ENCODE measurements at places on chromosomes 3 and 15. TPM values are rescaled to one million over a fixed set of nuclear protein-coding genes. Genes with fewer than 3 reads are reported as not detected.
A peak's percentile ranks its signal among the peaks of the same experiment; 100 is the strongest.

Gene ZNF774
- 11.7 TPM for total RNA-seq

Gene PPP1R14D
- total RNA-seq: 42.9 TPM

Gene CX3CR1
- total RNA-seq: not detected

Gene CHRNA5
- total RNA-seq: 1.2 TPM

Gene KNG1
- total RNA-seq: 0.57 TPM

Gene GOLGA8N
- total RNA-seq: 20.8 TPM

Gene ABI3BP
- total RNA-seq: 25.6 TPM

Gene TMEM207
- total RNA-seq: not detected

- H3K27me3 ChIP-seq: no peaks in the 10 kb centered on the region
- H3K36me3 ChIP-seq: no peaks in the 10 kb centered on the region
- no peak for DNase-seq
- no peaks in the 10 kb centered on the region for H3K4me1 ChIP-seq
These were observed 111.7 kb upstream of the TP63 start for GRCh38 chr3:189519458-189519857.

- H3K27ac ChIP-seq: peak overlapping the region; percentile 92
- peaks cover 19% of the 10 kb centered on the region for H3K4me1 ChIP-seq
- peak overlapping the region; percentile 86 for H3K4me3 ChIP-seq
- H3K27me3 ChIP-seq: no peaks in the 10 kb centered on the region
- peak; percentile 61 for DNase-seq
These were observed 997 bp downstream of the FYCO1 start for GRCh38 chr3:45994419-45995235.

DNA sequence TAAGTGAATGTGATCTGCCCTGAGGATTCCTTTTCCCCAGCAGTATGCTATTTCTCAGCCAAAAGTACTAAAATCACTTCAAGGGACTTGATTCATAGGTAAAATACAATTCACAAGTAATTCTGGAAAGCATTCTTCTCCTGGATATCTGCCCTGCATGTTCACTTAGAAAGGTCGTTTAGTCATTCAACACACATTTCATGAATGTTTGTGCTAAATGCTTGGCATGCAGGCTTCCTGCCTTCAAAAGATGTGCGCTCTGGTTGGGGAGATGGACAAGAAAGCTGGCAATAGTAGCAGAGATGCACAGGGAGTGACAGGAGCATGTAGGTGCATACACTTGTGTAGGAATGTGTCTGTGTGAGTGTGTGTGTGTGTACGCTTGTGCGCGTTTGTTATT, 360.7 kb downstream of the PTPRG start:
- peaks cover 7% of the 10 kb centered on the region for H3K4me1 ChIP-seq
- no peaks in the 10 kb centered on the region for H3K36me3 ChIP-seq

GRCh38 chr3:35724106-35724505, 84.8 kb downstream of the ARPP21 start:
- H3K27me3 ChIP-seq: no peaks in the 10 kb centered on the region
- H3K27ac ChIP-seq: no peak overlapping the region
- no peaks in the 10 kb centered on the region for H3K36me3 ChIP-seq
- H3K4me1 ChIP-seq: no peaks in the 10 kb centered on the region
- no peak for DNase-seq
- no peak overlapping the region for H3K4me3 ChIP-seq

- no peaks in the 10 kb centered on the region for H3K36me3 ChIP-seq
- no peak for DNase-seq
These were observed 203.3 kb upstream of the IL12A start for GRCh38 chr3:159785273-159785708.

DNA sequence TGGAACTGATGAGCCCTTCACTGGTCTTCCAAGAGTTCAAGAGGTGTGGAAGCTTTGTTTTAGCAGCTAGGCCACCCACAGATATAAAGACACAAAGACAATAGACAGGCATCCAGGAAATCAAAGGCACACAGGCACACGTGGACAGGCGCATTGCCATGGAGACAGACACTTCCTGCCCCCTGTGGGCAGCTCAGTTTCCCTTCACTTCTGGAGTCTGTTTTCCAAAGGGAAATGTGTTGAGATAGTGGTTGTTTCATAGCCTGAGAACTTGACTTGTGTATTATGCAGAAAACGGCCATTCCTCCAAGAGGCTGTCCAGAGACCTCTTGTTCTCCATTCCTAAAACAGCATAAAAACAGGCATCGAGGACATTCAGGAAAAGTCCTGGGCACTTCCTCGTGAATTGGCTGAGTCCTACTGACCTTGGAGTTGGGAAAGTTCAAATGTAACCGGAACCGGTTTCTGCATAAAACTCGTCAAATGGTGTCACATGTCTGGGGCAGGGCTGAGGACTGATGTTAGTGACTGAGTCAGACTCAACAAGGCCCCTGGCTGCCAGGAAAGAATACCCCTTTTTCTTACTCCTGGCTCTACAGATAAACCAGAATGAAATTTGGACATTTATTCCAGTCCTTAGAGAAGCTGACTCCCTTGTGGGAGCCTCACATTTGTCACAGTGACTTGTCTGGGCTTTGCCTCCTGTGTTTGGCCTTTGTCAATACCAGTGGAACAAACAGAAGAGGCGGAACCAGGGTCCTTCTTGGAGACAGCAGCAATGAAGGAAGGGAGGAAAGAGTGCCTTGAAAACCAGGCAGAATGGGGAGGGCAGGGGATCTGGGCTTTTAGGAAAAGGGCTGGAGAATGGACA, 1.3 kb downstream of the ALPK3 start:
- peak overlapping the region; percentile 58 for H3K27ac ChIP-seq
- no peak for DNase-seq
- H3K4me3 ChIP-seq: no peak overlapping the region
- H3K4me1 ChIP-seq: no peaks in the 10 kb centered on the region
- no peaks in the 10 kb centered on the region for H3K27me3 ChIP-seq

DNA sequence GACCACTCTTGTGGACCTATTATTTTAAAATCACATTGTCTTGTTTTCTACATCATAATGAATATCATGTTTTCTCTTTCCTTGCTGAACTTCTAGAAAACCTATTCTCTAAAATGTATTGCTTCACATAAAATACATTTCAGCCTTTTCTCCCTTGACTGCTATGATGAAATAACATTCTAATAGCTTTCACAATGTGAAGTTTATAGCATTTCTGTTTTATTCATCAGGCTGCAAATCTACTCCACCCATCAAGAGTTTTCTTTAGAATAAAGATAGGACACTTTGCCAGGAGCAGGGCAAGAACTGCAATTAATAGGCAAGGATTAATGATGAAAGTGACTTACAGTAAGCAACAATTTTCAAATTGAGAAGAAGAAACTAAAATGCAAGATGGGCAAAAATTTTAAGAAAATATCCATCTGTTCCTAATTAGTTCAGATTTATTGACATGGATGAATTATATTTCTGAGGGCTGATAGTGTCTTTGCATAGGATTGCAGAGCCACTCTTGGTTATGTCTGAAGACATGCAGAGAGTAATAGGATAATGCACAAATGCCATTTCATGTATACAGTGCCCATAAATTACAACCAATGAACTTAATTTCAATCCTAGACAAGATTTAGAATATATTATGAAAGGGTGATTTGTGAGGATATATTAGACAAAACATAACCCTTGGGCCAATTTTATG, 21.7 kb downstream of the LEKR1 start:
- H3K4me3 ChIP-seq: no peak overlapping the region
- DNase-seq: no peak
- H3K36me3 ChIP-seq: no peaks in the 10 kb centered on the region
- no peaks in the 10 kb centered on the region for H3K4me1 ChIP-seq
- no peak overlapping the region for H3K27ac ChIP-seq
- H3K27me3 ChIP-seq: no peaks in the 10 kb centered on the region

GRCh38 chr3:190697901-190698300, 164.6 kb downstream of the GMNC start:
- H3K4me3 ChIP-seq: no peak overlapping the region
- H3K27ac ChIP-seq: no peak overlapping the region
- H3K4me1 ChIP-seq: no peaks in the 10 kb centered on the region
- no peak for DNase-seq
- no peaks in the 10 kb centered on the region for H3K27me3 ChIP-seq
- H3K36me3 ChIP-seq: no peaks in the 10 kb centered on the region

DNA sequence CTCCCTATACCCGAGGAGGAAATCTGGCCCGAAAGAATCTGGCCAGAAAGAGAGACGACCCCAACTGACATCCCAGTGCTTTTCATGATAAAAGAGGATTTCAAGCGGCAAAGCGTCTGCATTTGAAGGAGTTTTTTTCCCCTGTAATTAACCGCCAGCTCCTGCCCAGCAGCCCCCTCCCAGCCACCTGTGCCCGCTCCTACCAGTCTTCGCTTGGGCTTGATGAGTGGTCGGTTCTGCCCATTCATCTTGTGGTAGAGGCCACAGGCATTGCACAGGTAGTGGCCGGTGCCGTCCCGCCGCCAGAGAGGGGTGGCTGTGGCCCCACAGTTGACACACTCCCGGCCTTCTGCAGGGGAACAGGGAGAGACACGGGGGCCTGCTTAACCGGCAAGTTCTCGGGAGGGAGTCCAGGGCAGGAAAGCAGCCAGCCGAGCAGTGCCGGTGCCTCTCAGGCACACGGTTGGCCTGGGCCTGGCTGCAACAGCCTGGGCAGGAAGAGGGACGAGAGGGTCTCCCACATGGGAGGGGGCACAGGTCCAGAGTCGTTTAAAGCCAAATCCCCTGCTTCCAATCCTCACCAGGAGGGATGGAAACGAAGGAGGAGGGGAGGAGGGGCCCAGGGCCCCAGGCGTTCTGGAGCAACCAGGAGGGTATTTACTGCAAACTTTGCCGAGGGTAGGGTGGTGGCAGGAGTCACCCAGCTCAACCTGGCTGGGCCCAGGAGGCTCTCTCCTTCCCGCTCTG, 9.2 kb downstream of the GATA2 start:
- no peak overlapping the region for H3K27ac ChIP-seq
- peak overlapping the region; percentile 5 for H3K4me3 ChIP-seq
- no peaks in the 10 kb centered on the region for H3K4me1 ChIP-seq
- DNase-seq: no peak
- H3K27me3 ChIP-seq: peaks cover 58% of the 10 kb centered on the region

DNA sequence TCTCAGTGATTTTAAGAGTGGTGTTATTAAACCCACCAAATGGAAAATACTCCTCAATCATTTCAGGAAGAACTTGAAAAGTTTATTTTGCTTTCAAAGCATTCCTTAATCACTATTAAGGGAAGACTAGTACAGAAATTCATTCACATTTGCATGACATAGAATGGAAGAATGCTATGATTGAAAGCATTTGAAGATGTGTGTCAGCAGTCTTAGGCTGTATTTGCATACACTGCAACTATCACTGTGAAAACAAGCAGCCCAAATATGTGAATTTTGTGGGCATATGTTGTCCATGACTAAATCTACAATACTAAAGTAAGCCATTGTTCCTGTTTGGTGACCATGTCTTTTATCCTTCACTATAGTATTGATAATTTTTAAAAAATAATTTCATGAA, 95.8 kb downstream of the CNTN3 start:
- no peaks in the 10 kb centered on the region for H3K4me1 ChIP-seq
- H3K36me3 ChIP-seq: no peaks in the 10 kb centered on the region
- H3K27ac ChIP-seq: no peak overlapping the region
- H3K4me3 ChIP-seq: no peak overlapping the region
- no peaks in the 10 kb centered on the region for H3K27me3 ChIP-seq

GRCh38 chr3:20141851-20142250, 44.2 kb downstream of the SGO1 start:
- no peaks in the 10 kb centered on the region for H3K4me1 ChIP-seq
- no peaks in the 10 kb centered on the region for H3K27me3 ChIP-seq
- H3K36me3 ChIP-seq: no peaks in the 10 kb centered on the region

- H3K4me3 ChIP-seq: no peak overlapping the region
- no peaks in the 10 kb centered on the region for H3K4me1 ChIP-seq
- no peak overlapping the region for H3K27ac ChIP-seq
- no peak for DNase-seq
- no peaks in the 10 kb centered on the region for H3K27me3 ChIP-seq
These were observed 149.0 kb downstream of the NEK10 start for GRCh38 chr3:27220166-27220565.

Data from Peyer's patch (tissue), 4 donors.